ENCODE measurements at places on chromosomes 1 and 21. TPM values are rescaled to one million over a fixed set of nuclear protein-coding genes. Genes with fewer than 3 reads are reported as not detected.
A peak's percentile ranks its signal among the peaks of the same experiment; 100 is the strongest.

- peaks cover 14% of the 10 kb centered on the region for H3K4me1 ChIP-seq
- H3K36me3 ChIP-seq, result no peaks in the 10 kb centered on the region
- peak; percentile 44 for DNase-seq
- no peak overlapping the region for H3K4me3 ChIP-seq
- H3K27ac ChIP-seq, result peak overlapping the region; percentile 53
- no peaks in the 10 kb centered on the region for H3K27me3 ChIP-seq
Measured at GRCh38 chr1:46084553-46085451, 47.6 kb downstream of the PIK3R3 start.

DNA sequence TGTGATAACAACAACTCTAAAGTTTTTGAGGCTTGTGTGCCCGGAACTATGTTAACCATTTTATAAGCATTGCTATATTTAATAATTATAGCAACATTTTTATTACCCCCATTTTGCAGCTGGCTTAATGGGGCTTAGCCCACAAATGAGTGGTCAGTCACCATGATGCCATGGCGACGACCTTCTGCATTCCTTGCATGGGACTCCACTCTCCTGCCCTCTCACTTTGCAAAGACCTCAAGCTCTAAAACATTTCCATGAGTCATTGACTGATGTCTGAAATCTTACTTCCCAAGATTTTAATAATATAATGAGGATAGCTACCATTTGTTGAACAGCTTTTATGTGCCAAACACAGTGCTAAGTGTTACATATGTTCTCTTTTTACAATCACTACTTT is 15.4 kb downstream of the NGF start:
- peaks cover 29% of the 10 kb centered on the region for H3K4me1 ChIP-seq
- DNase-seq, result peak; percentile 65
- no peak overlapping the region for H3K4me3 ChIP-seq

DNA sequence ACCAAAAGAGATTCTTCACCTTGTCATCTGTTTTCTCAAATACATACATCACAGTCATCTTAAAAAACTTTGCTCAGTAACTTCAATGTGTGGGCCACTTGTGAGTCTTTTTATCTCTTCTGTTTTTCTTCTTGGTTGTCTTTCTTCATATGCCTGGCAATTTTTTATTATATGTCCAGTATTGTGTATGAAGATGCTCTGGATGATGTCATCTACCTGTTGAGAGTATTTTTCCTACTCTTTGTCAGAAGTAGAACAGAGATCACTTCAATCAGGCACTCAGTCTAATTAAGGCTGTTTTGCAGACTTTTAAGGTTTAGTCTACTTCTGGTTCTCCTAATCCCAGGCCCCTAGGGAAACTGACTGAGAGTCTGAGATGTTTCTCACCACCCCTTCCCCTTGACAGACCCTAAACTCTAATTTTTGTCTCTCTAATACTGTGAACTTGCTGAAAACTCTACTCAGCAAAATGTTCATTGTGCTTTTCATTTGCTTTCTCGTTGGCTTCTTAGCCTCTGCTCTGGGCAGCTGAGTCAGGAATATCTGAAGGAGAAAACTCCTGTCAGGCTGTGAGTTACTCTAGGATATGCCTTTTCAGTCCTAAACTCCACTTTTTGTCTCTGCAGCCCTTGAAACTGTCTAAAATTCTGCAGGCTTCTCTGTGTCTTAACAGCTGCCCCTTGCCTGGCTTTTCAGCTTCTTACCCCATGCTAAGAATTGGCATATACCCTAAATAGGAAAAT is 33.0 kb upstream of the DNAJC6 start:
- no peak overlapping the region for H3K4me3 ChIP-seq
- no peaks in the 10 kb centered on the region for H3K27me3 ChIP-seq
- no peaks in the 10 kb centered on the region for H3K4me1 ChIP-seq
- H3K36me3 ChIP-seq, result no peaks in the 10 kb centered on the region
- no peak for DNase-seq
- no peak overlapping the region for H3K27ac ChIP-seq

DNA sequence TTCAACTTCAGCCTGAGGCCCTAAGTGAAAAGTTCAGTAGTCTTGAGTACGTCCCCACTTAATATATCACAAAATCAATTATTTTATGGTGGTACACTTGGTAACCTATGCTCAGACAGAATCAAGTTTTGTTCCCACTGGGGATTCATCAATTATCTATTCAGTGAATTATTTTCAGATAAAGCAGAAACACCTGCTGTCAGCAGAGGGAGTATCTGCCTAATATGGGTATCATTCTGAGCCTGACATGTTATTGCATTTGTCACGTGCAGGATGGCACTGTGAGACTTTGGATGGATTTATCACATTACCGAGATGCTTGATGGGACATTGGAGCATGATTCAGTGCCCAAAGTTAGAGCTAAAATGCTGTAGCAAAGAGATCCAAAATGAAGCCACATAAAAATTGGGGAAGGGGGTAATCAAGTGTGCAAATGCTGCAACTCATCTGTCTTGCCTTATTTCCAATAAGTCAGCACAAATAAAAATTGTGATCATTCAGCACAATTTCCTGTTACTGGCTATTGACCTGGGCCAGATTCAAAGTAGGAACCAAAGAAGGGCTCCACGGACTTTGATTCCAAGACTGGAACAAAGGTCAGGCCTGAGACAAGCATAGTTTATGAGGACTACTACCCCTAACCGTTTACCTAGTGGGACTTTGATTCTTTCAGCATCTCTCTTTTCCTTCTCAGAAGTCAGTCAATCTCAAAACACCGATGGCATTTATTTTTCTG is 657.6 kb downstream of the LMO4 start:
- no peak for DNase-seq
- no peak overlapping the region for H3K27ac ChIP-seq
- no peaks in the 10 kb centered on the region for H3K36me3 ChIP-seq
- H3K27me3 ChIP-seq, result no peaks in the 10 kb centered on the region
- no peak overlapping the region for H3K4me3 ChIP-seq

The CDK18 gene
- 15.7 TPM for total RNA-seq

The RBP7 gene
- total RNA-seq, result 1.0 TPM

Measured in astrocyte (in vitro differentiated cells and primary cell).